ENCODE measurements at places on chromosomes 1 and 21.
A peak's percentile ranks its signal among the peaks of the same experiment; 100 is the strongest.

GRCh38 chr1:156947127-156947526 lies 26.7 kb downstream of the LRRC71 start:
- no peak for DNase-seq

DNA sequence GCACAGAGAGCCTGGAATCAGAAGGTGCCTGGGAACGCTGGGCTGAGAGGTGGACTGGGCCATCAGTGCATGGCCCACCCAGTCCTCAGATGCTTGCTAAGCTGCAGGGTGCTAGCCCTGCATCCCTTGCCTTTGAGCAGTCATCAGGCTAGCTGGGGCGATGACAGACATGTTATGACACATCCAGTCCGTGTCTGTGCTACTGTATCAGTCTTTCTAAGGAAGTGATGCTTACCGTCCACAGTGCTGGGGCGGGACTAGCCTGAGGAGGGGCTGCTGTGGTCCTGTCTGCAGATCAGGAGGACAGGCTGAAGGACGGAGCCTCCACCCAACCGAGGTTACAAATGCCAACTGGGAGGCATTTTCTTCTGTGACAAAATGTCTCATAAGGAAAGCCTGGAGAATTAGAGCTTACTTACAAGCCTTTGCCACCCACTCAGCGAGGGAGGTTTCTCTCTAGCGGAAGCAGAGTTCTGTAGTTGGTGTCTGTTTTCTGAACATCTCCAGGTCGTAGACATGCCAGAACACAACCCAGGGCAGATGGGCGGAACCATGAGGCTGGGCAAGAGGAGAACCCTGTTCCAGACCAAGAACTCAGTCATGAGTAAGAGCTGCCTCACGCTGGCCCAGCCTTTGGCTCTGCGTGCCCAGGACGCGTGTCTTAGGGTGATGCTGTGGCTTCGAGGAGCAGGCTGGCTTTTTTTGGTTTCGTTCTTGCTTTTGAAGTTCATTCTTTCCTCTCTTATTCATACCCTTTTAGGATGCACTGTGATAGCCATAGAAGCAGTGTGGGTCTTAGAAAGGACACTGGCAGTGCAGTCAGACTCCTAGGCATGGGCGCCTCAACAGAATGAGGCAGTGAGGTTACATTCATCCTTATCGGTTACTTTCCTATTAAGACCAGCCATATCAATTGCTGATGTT lies 14.3 kb downstream of the SLFNL1 start:
- DNase-seq = no peak

GRCh38 chr1:45820788-45821187 lies 17.4 kb downstream of the MAST2 start:
- no peak for DNase-seq

GRCh38 chr1:182484067-182484466 lies 34.1 kb downstream of the RGSL1 start:
- DNase-seq = no peak

- DNase-seq = no peak
Measured at GRCh38 chr1:160439718-160440117, 39.4 kb downstream of the VANGL2 start.

DNA sequence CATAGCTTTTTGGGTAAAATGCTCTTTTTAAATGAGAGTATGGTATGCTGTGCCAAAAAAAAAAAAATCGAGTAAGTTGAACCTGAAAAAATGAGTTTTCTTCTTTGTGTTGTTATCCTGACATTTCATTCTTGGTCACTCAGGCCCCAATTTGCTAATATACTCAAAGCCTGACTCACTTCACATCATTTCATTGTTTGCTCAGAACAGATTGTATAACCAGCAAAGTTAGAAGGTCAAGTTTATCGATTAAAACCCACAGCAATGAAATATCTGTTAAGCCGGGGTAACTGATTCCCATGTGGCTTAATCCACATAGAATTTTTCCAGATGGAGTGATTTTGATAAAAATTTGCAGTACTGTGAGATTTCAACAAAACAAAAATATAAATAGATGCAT lies 363.7 kb downstream of the NEGR1 start:
- no peak for DNase-seq

- DNase-seq = no peak
Measured at GRCh38 chr1:27603309-27603680, 649 bp downstream of the AHDC1 start.

- peak; percentile 53 for DNase-seq
Measured at GRCh38 chr1:107877745-107878144, 87.2 kb downstream of the VAV3 start.

GRCh38 chr1:24052220-24052619 lies 59.7 kb downstream of the MYOM3 start:
- no peak for DNase-seq

DNA sequence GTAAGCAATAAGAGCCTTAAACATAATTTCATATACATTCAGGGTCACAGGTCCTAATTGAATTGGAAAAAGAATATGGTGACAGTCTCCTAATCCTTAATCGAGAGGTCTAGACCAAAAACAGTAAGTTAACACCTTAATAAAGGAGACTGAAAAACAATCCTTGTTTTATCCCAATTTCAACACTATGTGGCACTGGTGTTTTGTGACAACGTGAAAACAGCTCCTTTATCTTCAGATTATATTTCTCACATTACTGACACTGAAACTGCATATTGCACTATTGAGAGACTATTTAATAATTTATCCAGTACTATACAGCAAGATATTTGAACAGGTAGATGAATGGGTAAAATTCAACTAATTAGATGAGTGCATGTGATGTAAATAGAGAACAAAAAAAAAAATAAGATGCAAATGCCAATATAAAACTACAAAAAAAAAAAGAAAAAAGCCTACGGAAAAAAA lies 34.1 kb downstream of the TP53BP2 start:
- peak; percentile 77 for DNase-seq

All from hematopoietic multipotent progenitor cell treated with erythropoietin and hydrocortisone succinate and interleukin-3 and kit ligand, for 8 days (in vitro differentiated cells).